Umbilical cord (tissue), 2 donors: ENCODE measurements at places on chromosomes 12 and 14.
A peak's percentile ranks its signal among the peaks of the same experiment; 100 is the strongest.

DNA sequence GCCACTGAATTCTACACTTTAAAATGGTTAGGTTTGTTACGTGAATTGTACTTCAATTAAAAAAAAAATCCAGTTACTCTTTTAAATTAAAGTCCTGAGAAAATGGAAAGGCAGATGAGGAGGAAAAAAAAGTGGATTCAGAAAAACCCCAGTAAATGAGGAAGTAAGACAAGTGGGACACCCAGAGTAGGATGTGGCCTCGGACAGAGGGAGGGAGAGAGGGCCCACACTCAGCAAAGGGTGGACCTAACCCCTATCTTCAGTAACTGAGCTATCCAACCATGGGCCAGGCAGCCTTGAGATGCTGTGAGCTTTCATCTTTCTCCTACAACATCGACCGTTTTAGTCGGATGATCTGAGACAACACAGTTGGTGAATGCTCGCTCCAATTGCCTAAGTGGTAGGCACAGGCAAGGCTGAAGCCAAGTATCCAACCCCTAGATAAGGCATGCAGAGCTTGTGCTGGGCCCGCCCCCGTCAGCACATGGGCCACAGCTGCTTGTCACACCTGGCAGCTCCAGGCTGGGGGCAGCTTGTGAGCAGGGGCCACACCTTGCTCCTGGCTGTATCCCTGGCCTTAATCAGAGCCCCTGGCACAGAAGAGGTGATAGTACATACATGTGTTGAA, 142.1 kb downstream of the TTC7B start:
- no peak for DNase-seq

DNA sequence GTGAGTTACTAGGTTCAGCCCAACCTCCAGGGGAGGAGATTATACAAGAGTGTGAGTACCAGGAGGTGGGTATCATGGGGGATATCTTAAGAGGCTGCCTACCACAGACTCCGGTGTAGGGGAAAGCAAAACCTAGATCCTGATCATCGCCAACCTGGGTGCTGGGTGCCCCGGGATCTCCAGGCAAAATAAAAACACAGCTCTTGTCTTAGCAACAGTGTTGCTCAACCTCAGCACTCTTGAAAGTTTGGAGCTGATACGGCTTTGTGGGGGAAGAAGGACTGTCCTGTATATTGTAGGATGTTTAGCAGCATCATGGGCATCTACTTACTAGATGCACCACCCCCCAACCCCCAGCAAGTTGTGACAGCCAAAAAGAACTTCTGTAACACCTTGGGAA, 74.5 kb downstream of the CCDC60 start:
- no peak for DNase-seq

- peak; percentile 87 for DNase-seq
Measured at GRCh38 chr14:57833323-57833722, 32.6 kb downstream of the SLC35F4 start.

DNA sequence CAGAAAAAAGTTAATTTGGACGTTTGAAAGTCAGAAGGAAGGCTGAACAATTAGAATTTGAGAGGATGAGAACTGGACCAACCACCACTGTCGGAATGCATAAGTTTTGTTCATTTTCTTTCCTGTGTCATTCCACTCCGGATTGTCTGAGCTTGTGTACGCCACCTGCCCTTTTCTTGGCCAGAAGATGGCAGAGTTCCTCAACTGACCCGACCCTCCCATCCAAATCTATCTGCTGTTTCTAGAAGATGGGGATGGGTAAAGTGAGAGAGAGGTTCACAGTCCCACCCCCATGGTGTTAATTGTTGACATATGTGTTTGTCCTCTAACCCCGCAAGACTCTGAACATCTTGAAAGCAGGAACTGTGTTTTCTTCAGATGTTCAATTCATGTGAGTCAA, 388.0 kb downstream of the VRK1 start:
- no peak for DNase-seq

DNA sequence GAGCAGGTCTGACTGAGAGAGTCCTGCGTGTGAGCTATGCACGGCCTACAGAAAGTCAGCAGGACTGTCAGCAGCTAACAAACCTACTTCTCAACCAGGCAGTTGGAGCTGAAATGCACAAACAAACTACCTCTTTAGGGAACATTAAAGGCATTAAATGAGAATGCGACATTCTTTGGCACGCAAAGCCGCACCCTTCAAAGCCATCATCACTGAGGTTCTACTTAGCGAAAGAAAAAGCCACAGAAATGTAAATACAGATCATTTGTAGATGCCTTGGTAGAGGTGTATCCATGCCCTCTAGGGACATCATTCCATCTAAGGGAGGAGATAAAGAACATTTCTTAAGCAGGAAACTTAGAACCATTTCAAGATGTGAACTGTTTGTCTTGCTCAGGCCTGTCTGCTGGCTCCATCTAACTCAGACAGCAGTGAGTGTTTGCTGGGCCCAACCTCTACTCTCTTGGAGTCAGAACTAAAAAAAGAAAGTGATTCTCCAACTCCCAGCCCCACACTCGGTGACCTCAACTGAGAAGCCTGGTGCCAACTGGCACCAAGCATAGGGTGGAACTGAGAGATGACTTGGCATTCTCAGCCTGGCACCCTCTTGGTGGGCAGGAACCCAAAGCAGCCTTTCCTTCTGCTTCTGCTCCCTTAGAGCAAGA, 63.5 kb upstream of the MBIP start:
- no peak for DNase-seq
